Stimulated activated CD8-positive, alpha-beta memory T cell treated with anti-CD3 and anti-CD28 coated beads, Interleukin-12 subunit alpha, Interleukin-12 subunit beta, amount 100 ng/mL, for 1 hour (primary cell): ENCODE measurements at places on chromosomes 7 and 10.
A peak's percentile ranks its signal among the peaks of the same experiment; 100 is the strongest.

DNA sequence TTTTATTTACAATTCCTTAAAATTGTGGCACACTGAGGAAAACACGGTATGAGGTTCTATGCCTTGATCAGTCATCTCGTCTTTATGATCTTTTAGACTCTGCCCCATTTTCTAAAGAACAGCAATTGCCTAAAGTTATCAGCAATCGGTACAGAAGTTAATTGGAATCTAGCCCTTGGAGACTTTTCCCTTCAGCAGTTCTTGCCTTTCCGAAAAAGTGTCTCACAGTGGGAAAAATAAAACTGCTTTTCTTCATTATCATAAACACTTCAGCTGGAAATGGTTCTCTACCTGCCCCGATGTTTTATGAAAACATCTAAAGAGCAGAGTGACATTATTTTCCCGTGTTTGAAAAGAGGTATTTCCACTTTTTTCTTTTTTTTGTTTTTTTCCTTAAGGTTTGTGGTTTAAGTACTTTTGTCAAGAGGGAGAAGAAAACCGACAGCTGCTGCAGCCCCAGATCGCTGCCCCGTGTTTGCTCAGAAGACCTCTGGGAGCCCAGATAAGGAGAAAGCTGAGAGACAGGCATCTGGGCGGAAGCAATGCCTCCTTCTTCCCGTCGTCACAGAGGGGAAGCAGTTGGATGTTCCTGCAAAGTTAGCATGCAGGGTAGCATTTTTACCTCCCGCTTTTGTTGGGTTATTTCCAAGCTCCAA is 149.7 kb downstream of the FRMD4A start:
- no peak for DNase-seq

- no peak for DNase-seq
Measured at GRCh38 chr7:31017032-31017675, 35.0 kb upstream of the ADCYAP1R1 start.

- DNase-seq: no peak
Measured at GRCh38 chr7:66597461-66597860, 31.2 kb upstream of the KCTD7 start.

- no peak for DNase-seq
Measured at GRCh38 chr7:83359108-83359507, 196.4 kb upstream of the PCLO start.

GRCh38 chr7:90677486-90678404 is 81.6 kb downstream of the CDK14 start:
- DNase-seq: no peak

- DNase-seq: no peak
Measured at GRCh38 chr10:80187060-80187459, 18.3 kb downstream of the ANXA11 start.

- peak; percentile 23 for DNase-seq
Measured at GRCh38 chr10:127293640-127294039, 97.2 kb upstream of the INSYN2A start.

DNA sequence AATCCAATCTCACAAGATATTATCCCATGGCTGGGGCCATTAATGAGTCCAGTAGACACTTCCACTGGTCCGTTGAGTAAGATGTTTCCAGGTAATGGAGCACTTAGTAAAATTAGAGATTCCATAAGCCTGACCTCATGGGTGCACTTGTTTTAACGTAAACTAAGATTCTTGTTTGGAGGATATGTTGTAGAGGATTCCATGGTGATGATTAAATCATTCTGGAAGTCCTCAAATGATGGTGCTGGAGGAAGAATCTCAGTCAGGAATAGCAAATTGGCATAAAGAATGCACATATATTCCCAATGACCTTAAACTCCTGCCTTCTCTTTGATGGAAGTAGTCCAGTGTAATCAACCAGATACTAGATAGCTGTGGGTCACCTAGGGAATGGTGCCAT is 161.9 kb upstream of the PCLO start:
- no peak for DNase-seq

DNA sequence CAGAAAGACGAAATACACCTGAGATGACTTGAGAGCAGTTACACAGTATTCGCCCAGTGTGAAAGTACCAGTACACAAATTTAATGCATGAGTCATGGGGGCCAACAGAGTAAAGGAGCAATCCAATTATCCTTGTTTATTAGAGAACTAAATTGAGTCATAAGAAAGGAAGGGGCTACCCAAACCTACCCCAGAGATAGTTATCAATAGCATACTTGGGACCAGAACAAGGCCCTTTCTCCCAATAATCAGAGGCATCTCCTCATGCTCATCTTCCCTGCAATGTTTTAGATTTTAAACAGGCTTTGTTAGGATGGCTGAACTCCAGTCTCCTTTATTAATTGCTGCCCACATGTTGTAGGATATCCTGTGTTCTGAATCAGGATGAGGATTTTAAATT is 239.7 kb upstream of the LRGUK start:
- no peak for DNase-seq

GRCh38 chr10:30282221-30282620 is 66.9 kb downstream of the MTPAP start:
- DNase-seq: no peak

DNA sequence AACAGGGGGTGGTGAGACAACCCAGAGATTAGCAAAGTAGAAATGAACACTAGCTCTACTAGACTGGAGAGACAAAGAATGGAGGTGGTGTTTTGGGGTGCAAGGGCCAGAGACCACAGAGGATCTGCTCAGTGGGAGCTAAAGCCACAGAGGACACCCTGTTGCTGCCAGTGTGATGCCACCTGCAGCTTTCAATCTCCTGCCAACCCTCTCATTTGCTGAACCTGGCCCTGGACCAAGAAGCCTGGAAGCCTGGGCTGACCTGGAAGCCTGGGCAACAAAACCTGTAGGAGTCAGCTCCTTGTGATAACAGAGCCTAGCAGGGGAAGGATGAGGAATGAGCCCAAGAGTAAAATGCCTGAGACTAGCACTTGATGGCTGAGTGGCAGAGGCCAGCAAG is 81.1 kb upstream of the ADO start:
- no peak for DNase-seq

DNA sequence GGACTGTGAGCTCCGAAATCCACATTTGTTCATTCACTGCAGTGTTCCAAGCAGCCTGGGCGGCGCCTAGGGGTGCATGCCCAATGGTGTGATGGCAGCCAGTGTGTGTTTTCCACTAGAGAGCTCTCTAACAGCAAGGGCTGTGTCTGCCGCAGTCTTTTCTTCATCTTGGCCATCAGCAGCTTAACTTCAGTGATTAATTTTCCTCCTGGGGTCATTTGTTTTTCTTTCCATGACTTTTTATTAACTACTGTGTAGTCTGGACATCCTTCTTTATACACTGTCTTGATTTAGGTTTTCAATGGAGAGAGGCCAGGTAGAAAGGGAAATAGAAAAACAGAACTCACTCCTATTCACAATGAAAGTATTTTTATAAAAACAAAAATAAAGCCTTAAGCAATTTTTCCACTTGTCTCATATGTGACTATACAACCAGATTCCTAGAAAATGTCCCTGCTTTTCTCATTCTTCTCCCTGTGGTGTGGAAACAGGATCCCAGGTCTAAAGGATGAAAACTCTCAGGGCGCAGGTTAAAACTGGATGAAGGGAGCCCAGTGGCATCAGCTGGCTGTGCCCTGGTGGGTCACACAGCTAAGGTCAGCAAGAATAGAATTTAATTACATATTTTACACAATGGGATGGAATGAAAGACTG is 176.8 kb downstream of the PKD1L1 start:
- DNase-seq: no peak

DNA sequence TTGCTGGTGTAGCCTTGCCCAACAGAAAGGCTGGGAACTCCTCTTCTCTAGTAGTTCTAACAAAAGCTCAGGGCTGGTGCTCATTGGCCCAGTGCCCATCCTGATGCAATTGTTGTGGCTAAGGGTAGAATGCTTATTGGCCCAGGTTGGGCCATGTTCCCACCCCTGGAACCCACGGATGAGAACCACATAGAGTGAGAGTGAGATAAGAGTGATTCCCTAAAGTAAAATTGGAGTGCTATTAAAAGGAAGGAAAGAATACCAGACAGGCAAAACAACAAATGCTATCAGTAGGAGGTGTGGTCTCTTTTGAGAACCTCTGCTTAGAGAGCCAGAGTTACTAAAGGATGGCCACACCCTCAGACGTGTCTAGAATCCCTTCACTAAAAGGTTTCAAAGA is 49.2 kb downstream of the LGI1 start:
- DNase-seq: no peak

DNA sequence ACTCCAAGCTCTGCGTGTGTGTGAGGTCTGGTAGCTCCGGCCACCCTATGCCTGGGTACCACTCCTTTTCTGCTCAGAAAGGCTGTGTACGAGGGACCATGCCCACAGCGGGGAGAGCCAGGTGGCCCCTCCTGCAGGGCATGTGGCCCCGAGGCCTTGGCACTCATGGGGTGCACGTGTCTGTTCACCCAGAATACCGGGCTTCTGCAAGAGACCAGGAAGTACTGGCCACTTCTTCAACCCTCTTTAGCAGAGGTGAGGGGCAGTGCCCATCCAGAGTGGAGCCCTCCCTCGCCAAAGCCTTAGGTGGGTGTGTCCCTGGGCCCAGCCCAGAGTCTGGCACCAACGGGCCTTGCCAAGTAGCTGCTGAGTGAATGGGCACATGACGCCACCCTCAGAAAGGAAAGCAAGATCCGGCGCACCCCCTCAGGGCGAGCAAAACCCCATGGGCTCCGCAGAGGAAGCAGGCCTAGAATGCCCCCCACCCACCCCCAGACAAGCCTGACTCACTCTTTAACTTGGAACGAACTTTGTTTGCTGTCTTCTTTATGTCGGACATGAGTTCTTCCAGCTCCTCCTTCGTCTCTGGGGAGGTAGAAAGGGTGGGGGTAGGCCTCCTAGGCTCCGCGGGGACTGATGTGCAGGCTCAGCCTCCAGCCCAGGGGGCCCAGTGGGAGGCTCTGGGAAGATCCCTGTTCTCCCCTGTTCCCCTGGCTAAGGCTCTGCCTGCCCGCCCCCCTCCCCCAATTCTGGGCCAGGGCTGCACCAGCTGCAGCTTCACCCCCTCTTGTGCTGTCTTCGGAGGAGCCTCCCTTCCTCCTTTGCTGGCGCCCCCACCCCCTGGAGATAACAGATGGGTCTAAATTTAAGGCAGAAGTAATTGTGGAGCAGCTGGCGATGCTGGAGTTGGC is 14.6 kb downstream of the STX1A start:
- no peak for DNase-seq

DNA sequence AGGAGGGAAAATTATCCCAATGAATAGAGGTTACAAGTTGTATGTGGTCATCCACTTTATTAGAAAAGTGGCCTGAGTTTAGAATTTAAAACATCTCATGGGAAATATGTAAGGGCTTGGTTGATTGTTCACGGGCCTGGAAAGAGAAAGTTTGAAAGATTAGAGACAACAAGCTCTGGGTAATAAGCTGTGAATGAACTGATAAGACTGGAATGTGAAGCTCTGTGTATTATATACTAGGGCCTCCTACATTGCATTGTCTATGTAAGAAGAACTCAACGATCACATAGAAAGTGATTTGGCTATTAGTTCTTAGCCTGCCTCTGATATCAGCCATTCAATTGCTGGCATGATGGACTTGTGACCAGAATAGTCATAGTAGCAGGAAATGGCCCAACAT is 199.2 kb upstream of the MAGI2 start:
- no peak for DNase-seq

DNA sequence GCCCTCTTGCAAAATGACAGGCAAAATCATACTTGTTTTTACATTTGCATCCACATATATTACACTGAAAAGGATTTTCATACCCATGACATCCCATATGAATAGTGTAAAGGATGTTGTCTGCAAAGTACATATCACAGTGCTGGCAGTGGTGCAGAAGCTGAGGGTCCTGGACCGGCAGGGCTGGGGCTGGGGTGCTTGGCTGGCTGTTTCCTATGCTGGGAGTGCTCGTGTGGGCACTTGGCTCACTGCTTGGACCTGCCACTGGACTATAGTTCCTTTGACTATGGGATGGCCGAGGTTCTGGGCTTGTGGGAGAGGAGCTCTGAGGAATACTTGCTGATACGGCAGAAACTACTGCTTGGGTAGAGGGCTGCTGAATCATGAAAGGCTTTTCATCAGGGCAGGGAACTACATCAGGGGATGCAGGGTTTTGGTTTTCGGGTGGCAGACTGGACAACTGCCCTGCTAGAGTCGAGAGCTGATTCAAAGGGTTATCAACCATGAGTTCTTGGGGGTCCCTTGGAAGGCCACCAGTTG is 13.7 kb downstream of the PSTK start:
- DNase-seq: no peak
